NCI-H1694 treated with DMSO at 0.1 percent for 48 hours (cell line): ENCODE measurements at places on chromosomes 2 and 18.

DNA sequence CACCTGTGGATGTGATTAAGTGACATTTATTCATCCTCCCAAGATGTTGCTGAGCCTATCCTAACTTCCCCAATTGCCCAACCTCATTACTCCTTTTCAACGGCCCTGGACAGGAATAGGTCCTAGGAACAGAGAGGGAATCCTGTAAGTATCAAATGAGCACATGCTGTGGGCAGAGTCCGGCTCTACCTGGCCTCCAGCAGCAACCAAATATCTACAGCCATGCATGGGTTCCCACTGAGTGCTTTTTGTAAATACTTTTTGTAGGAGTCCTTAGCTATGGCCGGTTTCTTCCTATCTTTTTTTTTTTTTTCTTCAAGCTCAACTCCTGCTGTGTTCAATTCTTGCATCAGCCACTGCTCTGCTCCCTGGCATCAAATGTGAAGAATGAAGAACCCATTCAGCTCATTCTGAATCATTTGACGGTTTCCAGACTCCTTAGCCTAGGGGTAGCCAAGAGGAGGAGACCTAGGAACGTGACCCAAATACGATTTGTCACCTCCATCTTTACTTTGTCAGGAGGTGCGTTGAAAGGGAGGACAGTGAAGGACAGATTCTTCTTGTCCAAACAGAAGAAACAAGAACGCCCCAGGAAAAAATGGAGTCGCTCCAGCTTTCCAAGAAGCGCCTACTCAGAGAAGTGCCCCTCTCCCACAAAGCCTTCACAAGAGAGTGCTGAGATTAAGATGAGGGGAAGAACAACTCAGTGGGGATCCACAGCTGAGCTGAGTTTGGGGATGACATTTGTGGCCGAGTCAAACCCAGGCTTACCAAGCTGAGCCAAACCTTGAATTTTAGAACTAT is 46.7 kb upstream of the LCLAT1 start:
- no peak for DNase-seq

DNA sequence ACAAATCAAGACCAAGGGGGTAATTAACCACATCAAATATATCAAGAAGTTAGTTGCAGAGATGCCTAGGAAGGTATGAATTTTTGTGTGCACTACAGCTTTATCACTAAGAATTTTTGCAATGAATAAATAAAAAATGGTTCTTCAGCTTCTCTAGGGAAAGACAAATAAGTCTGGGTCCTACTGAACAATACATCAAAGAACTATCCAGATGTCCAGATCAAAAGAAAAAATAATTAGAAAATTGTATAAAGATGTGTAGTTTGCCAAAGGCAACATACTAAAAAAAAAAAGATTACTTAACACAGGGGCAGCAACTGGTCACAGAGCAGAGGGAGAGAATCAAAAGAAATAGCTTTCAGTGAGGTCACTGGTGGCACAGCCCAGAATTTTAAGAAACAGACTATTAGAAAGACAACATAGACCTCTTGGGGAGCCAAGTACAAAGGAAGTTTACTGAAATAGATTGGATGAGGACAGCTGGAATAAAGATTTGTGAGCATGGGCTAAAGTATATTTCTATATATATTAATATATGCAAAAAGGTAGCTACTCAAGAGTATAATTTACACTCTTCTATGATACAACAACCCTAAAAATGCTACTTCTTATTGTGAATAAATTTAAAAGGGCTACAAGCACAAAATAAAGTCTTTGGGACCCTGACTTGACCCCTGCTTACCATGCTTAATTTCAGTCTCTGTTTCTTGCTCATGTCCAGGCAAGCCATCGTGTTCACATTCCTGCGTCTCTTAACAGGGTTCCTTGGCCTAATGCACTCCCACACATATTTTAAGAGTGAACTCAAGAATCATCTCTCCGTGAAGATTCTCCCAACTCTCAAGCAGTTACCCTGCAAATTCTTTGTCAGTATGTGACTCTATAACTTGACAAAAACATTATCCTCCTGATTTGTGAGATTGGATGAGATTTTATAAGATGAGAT is 99.0 kb upstream of the GRB14 start:
- DNase-seq = no peak

- no peak for DNase-seq
Observed at GRCh38 chr2:219465659-219466561, 31.3 kb downstream of the SPEG start.

- peak; percentile 83 for DNase-seq
Observed at GRCh38 chr2:220044383-220044782, 417.0 kb downstream of the SLC4A3 start.

DNA sequence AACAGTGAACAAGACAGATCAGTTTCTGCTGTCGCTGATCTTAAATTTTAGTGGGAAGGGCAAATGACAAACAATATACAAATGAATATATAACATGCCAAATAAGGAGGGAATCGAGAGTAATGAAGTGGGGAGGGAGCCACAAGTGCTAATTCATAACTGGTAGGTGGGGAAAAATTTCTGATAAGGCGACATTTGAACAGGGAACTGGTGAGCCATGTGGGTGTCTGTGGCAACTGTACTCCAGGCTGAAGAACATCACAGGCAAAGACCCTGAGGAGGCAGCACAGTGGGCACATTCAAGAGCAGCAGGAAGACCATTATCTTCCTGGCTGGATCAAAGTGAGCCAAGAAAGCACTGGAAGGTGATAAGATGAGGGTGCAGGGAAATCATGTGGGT is 51.6 kb upstream of the CD28 start:
- no peak for DNase-seq

- peak; percentile 79 for DNase-seq
Observed at GRCh38 chr18:8503248-8503647, 106.0 kb upstream of the RAB12 start.

DNA sequence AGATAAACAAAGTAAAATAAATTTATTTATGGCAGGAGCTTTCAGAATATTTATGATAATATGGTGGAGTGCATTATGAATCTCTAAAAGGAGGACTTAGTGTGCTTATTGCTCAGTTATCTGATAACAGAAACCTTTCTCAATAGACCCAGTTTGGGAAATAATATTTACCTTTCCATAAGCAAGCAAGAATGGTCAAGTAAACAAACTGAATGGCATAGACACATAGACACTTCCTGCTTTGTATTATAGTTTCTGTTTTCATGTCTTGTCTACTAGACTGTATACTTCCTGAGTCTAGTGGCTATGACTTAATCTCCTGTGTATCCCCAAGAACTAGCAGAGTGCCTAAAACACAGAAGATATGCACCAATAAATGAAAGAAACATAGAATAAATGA is 87.8 kb downstream of the UPP2 start:
- DNase-seq = no peak

DNA sequence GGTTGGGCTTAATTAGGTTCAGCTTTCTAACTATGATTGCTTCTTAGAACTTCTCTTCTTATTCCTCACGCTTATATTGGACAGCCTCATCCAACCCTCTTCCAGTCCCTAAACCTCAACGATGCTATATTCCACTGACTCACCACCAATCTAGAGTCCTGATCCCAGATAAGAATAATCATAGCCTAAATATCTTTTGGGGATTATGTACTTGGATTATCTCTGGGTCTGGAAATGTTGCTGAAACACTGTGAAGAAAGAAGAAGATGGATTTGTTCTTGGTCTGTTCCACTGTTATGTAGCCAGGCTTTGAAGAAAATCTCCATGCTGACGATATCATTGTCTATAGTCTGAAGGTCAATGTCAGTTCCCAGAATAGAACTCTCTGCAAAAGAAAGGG is 26.9 kb downstream of the DOK1 start:
- DNase-seq = no peak

GRCh38 chr2:7683196-7683595 is 766.0 kb downstream of the RNF144A start:
- no peak for DNase-seq

GRCh38 chr2:239147376-239147775 is 253.4 kb downstream of the HDAC4 start:
- DNase-seq = no peak

GRCh38 chr2:58569475-58570185 is 328.5 kb upstream of the FANCL start:
- no peak for DNase-seq

DNA sequence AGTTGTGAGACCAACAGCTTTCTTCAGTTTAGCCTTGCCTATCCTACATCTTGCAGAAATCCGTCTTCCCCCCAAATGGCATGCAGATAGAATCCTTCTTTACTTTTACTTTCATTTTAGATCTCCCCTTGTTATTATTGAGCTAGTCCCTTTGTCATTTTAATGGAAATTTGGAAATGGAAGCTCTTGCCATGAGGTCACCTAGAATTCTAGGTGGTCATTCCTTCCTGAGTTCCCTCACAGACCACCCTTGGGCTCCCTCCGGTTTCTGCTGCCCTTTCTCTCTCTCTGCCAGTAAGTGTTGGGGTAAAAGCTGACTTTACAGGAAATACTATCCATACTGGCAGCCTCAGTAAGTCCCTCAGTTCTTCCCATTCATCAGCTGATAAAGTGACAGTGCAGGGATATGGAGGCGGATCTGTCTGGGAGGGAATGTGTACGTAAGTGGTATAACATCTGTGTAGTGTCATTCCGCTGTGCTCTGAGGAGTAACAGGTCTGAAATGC is 30.2 kb downstream of the ARHGAP25 start:
- no peak for DNase-seq

GRCh38 chr2:111219734-111220505 is 99.2 kb downstream of the BCL2L11 start:
- DNase-seq = no peak

DNA sequence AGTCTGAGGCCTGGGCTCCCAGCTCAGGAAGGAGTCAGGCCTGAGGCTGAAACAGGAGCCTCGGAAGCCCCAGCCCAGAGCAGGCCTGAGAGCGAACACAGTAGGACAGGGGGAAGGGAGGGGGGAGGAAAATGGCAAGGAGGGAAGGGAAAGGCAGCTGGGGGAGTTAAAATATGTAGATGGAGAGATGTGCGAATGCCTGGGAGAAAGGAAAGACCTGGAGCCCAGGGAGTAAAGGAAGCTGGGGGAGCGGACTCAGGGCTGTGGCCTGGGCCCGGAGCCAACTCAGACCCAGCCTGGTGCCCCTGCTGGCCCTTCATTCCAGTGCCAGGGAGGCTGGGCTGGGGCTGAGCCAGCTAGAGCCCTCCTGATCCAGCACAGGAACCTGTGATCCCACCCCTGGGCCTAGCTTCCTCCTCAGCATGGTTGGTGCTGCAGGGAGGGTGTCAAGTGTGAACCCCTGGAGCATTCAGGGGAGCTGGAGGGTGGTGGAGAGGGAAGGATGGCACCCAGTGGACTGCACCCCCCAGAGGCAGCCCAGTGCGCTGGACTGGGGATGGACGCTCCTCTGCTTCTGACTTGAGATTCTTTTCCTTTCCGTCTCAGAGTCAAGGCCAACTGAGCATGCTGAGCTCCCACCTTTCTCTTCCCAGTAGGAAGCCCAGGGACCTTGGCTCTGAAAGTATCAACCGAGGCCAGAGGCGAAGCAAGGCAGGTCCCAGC is 46.3 kb downstream of the EMX1 start:
- no peak for DNase-seq

DNA sequence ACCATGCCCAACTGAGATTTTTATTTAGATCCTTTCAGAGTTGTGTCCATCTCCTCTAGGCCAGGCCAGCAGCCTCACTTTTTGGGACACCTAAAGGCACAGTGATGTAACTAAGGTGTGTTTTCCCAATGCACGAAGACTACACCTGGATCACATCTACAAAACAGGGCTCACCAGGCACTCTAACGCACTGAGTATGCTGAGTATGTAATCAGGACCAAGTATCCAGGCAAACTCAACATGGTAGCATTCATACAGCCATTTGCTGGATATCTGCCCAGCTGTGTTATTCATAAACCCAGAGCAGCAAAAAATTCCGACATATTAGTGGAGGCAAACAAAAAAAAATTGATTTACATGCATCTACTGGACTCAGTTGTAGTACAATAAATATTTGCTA is 33.8 kb downstream of the LPIN2 start:
- DNase-seq = no peak

- DNase-seq = no peak
Observed at GRCh38 chr2:218298314-218298875, 6.1 kb upstream of the TMBIM1 start.

GRCh38 chr2:168233726-168234406 is 13.5 kb downstream of the STK39 start:
- no peak for DNase-seq

- no peak for DNase-seq
Observed at GRCh38 chr2:16700551-16701259, 35.1 kb upstream of the CYRIA start.

DNA sequence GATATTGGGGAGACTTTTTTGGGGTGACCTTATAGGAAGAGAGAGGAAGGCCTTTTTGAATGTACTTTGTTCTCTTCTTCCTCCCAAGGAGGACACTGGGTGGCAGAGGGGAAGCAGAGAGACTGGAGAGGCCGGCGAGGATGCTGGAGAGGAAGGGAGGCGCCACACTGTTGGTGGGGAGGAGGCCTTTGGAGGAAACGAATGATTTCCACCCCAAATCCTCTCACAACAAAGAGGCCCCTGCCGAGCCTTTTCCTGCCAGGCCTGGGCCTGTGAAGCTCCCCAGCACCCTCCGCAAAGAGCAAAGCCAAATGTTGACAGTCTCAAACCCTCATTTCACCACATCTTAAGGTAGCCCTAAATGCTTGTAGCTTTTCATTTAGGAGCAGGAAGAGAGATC is 59.0 kb upstream of the UPP2 start:
- DNase-seq = no peak

GRCh38 chr2:171522788-171523087 is 464 bp downstream of the CYBRD1 start:
- no peak for DNase-seq

GRCh38 chr2:211390536-211391188 is 834.3 kb downstream of the CPS1 start:
- peak; percentile 58 for DNase-seq
